Amniotic stem cell (primary cell): ENCODE measurements at places on chromosomes 13 and 19.

DNA sequence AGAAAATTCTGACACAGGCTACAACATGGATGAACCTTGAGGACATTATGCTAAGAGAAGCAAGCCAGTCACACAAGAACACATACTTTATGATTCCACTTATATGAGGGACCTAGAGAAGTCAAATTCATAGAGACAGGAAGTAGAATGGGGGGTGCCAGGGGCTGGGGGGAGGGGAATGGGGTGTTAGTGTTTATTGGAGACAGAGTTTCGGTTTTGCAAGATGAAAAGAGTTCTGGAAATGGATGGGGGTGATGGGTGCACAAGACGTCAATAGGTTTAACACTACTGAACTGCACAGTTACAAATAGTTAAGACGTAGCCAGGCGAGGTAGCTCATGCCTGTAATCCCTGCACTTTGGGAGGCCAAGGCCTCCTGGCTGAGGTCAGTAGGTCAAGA lies 3.5 kb upstream of the ZNF787 start:
- no peak for DNase-seq

GRCh38 chr19:55350620-55351315 lies 3.8 kb downstream of the COX6B2 start:
- DNase-seq = no peak

DNA sequence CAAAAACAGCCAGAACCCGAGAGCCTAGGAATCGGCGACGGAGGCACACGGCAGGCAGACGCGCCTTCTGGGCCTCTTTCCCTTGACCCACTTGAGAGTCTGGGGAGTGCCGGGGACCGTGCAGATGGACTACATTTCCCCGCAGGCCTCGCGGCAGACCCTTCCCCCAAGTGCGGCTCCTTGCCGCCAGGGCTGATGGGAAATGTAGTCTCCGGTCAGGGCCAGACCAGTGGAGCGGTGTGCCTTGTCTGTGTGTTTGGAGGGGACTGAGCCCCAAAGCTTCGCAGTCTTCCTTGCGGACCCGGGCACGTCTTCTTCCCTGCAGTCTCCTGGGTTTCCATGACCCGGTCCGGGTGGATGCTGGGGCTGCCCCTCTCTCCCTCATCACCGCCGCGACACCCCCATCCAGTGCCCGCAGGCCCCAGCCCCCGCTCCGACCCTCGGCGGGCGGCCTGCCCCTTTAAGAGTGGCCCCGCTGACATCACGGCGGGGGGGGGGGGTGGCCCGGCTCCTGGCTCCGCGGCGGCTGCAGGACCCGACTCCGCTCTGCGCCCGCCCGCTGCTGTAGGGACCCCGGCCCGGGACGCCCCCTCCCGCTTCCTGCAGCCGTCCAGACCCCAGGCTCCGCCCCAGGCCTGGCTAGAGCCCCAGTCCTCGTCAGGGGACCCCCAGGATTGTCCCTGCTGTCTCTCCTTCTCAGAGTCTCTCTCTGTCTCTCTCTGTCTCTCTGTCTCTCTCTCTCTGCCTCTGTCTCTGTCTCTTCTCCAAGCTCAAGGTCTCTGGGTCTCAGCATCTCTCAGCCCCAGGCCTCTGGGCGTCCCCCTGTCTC lies 758 bp upstream of the CACNG7 start:
- DNase-seq = no peak

DNA sequence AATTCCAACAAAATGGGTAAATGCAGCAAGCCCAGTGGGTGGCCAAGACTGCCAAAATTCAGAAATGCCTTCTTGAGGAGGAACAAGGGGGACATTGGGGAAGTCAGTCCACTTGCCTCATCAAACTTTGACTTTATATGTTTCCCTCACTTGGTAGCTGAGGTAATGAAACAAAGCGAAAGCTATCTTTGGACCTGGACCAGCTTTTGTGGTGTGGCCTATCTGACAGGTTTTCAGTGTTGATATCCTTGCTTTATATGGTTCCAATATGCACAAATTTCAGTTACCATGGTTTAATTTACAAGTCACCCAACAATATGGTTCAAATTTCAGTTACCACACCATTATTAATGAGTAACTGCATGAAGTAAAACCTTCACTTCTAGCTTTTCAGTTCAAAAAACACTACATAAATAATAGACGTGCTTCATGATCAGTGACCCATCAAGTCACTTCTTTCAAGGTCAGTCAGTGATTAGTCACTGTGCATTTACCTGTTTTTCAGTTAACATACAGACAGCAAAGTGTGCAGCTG lies 17.7 kb upstream of the POU4F1 start:
- no peak for DNase-seq

DNA sequence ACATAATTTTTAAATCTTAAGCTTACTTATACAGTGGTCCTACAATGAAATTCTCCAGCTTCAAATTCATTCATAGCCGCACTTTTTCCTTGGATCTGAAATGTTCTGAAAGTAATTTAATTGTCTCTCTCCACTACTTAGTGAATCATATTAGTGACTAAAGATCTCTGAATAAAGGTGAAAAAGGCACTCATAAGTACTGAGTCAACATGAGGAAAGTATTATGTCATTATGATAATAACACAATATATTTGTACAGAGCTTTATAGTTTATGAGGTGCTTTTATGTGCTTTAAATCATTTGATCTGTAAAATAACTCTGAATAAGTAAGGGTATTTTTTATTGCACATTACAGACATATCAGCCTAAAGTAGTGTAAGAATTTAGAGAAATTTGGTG lies 628.2 kb upstream of the SLITRK5 start:
- DNase-seq = no peak

DNA sequence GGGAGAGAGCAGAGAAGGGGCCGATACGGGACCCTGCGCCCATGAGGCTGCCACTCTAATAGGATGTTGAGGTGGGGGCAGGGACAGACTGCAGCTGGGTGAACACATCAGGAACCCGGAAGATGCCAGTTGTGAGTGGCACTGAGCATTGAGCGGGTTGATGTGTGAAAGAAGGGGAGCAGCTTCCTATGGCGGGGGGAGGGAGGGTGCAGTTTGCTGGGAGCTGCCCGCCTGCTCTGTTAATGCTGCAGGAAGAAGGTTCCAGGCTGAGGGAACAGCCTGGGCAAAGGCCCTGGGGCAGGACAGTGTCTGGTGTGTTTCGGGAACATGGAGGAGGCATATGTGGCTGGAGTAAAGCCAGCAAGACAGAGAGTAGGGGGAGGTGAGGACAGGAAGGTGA lies 29.8 kb downstream of the DNM2 start:
- DNase-seq = no peak

DNA sequence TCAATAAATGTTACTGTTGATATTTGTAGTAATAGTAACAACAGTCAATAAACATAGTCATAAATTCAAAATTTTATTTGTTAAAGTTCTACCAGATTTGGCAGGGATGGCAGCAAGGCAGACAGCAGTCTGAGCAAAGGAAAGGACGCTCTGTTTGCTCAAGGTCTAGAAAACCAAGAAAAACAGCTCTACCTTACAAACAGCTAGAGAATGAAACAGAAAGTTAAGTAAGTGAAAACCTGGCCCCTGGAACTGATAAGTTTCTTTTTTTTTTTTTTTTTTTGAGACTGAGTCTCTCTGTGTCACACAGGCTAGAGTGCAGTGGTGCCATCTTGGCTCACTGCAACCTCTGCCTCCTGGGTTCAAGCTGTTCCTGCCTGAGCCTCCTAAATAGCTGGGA lies 27.9 kb downstream of the ENOX1 start:
- no peak for DNase-seq

GRCh38 chr13:25630329-25630900 lies 258.6 kb downstream of the ATP8A2 start:
- DNase-seq = no peak

DNA sequence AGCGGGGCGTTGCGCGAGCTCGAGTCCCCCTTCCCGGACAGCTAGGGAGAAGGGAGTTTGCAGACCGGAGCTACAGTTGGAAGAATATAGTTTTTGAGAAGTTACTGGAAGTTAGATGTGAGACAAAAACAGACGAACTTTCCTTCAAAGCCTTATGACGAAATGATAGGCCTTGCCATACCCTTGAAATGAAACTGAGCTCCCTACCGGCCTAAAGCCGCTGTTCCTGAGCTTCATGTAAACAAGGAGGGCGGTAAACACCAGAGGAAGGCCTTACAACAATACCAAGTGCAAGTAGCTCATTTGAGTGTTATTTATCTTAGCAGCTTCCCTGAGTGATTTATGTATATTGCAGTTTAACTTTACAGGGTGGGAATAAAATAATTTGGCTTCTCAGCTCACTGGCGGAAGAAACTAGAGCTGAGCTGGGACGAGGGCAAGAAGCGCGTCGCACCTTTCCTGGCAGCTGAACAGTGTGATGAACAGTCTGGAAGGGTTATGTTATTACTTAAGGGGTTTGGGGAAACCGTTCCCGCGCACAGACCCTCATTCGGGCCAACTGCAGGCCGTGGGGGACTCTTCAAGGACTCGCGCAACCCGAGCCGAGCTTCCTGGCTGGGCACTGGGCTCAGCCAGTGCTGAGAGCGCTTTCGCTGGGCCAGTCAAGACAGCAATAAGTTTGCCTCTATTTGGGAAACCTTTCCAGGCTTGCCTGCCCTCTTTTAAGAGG lies 111.2 kb downstream of the KCNRG start:
- DNase-seq = no peak

DNA sequence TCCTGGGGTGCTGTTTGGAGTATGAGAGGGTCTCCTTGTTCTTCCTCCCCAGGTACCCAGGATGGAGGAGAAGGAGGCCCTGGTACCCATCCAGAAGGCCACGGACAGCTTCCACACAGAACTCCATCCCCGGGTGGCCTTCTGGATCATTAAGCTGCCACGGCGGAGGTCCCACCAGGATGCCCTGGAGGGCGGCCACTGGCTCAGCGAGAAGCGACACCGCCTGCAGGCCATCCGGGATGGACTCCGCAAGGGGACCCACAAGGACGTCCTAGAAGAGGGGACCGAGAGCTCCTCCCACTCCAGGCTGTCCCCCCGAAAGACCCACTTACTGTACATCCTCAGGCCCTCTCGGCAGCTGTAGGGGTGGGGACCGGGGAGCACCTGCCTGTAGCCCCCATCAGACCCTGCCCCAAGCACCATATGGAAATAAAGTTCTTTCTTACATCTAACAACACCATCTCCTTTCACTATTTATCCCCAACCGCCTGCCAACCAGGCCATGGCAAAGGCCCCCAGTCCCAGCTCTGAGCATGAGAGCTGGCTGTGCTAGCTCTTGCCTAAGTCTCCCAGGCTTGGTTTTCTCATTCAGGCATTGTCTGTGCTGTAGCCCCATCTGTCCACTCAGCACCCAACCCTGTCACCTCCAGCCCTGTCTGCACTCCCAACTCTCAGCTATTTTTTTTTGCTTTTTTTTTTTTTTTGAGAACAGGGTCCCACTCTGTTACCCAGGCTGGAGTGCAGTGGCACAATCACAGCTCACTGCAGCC lies 11.2 kb downstream of the DKKL1 start:
- DNase-seq = no peak

DNA sequence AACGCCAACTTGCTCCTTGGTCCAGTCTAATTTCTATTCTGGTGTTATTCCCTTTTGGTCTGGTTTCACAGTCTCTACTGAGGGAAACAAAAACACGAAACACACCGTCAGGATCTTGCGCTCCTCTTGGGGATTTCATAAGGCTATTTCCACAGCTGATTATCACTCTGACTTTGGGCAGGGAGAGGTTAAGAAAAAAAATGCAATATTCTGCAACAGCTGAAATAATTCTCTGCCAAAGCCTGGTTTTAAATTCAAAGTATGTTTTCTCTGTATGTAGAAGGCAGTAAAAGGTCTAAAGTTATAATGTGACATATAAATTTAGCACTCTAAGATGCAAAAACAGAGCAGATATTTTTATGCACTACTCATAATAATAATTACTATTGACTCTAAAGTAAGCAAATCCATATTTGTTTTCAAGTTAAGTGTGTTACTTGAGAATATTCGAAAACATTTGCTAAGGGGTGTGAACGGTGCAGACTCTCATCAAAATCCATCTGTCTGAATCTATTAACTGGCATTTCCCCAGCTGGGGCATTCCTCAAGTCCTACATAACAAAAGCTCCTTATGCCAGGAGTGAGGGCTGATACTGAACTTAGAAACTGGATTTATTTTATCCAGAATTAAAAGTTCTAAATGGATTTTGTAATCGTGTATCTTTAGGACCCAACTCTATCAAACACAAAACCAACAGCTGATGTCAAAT lies 38.4 kb upstream of the STARD13 start:
- peak; percentile 27 for DNase-seq

DNA sequence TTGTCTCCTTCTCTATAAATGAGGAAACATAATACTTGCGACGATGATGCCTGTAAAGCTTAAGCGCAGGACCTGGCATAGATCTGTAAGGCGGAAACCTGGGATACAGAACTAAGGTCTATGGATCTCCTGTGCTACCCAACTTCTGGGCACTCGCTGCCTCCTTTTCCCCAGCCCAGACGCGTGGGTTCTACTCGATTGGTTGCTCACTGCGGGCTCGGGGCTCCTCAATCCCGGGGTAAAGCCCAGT lies 615 bp upstream of the PSMC4 start:
- no peak for DNase-seq

DNA sequence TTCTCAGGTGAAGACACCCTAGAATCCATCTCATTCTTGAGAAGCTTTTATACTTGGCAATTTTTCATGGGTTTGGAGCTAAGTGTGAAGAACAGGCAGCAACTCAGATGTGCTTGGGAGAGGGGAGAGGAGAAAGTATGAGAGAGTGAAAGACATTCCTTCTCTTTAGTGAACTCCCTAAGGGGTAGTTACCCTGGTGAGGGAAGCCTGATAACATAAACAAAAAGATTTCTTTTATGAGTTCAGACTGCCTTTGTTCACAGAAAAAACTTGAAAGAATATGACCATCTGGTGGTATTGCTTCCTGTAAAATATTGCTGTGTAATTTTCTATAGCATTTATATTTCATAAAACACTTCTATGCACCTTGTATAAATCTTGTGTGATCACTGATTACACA lies at the start of gene STOML3:
TSS of gene STOML3 (minus strand) at position 139 of the 400 bp plus-strand sequence. CDS start at position 29, 110 bp downstream.
- no peak for DNase-seq

DNA sequence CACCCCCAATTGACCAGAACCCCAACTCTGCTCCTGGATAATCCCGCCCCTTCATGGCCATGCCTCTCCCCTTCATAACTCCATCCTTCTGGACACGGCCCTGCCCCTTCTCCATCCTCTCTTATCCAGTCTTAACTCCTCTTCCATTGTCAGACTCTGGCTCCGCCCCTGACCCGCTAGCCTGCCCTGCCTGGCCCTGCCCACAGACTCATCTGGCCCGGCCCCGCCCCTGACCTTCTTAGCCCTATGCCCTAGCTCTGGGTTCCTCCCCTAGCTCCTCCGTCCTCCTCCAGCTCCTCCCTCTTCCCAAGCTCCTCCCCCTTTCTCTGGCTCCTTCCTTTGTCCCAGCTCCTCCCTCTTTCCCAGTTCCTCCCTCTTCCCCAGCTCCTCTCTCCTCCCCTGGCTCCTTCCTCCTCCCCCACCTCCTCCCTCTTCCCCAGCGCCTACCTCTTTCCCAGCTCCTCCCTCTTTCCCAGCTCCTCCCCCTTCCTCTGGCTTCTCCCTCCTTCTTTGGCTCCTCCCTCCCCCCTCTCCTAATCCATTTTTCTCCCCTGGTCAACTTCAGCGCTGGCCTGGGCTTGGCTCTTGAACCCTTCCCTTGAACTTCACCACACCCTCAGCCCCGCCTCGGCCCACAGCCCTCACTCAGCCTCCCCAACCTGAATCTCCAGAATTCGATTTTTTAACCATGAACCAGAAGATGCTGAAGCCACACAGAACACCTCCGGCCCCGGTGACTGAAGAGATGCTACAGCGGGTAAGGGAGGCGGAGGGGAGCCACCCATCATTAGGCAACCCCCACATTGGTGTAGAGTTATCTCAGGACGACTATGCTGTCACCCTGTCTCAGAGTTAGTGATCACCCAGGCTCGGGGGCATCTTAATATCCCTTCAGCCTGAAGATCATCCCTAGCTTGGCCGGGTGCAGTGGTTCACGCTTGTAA lies 9.2 kb upstream of the ZNF358 start:
- no peak for DNase-seq

GRCh38 chr13:111323549-111323948 lies 3.1 kb downstream of the TEX29 start:
- DNase-seq = no peak
